ENCODE measurements at places on chromosomes 13 and 19. TPM values are rescaled to one million over a fixed set of nuclear protein-coding genes. Genes with fewer than 3 reads are reported as not detected.
A peak's percentile ranks its signal among the peaks of the same experiment; 100 is the strongest.

TMEM221 gene
- polyA plus RNA-seq, result 0.06 TPM

DNA sequence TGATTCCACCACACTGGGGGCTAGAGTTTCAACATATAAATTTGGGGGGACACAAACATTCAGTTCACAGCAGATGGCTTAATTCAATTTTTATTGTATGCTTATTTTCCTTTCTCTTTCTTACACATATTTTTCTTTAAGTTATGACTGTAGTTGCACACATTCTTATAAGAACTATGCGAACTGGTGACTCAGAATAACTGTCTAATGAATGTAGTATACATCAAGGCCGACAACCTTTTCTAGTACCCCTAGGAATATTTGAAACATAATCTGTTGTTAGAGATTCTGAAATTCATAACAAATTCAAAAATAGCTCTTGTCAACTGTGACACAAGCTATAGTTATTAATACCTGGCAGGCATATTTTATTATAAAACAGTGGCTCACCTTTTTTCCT, 695.6 kb downstream of the PCDH9 start:
- DNase-seq, result peak; percentile 80

GRCh38 chr19:15280048-15280725, 47.9 kb upstream of the EPHX3 start:
- peak; percentile 71 for DNase-seq

GRCh38 chr13:93098972-93099371, 127.6 kb upstream of the GPC6 start:
- no peak for DNase-seq

C1QTNF9 gene
- 0.22 TPM for polyA plus RNA-seq

GRCh38 chr19:35898499-35898809, 1.9 kb downstream of the NFKBID start:
- DNase-seq, result no peak

CD79A gene
- 0.19 TPM for polyA plus RNA-seq

C19orf73 gene
- 1.2 TPM for polyA plus RNA-seq

LRG1 gene
- polyA plus RNA-seq, result not detected

GRCh38 chr13:98226496-98226895, 49.4 kb upstream of the RNF113B start:
- no peak for DNase-seq

DNA sequence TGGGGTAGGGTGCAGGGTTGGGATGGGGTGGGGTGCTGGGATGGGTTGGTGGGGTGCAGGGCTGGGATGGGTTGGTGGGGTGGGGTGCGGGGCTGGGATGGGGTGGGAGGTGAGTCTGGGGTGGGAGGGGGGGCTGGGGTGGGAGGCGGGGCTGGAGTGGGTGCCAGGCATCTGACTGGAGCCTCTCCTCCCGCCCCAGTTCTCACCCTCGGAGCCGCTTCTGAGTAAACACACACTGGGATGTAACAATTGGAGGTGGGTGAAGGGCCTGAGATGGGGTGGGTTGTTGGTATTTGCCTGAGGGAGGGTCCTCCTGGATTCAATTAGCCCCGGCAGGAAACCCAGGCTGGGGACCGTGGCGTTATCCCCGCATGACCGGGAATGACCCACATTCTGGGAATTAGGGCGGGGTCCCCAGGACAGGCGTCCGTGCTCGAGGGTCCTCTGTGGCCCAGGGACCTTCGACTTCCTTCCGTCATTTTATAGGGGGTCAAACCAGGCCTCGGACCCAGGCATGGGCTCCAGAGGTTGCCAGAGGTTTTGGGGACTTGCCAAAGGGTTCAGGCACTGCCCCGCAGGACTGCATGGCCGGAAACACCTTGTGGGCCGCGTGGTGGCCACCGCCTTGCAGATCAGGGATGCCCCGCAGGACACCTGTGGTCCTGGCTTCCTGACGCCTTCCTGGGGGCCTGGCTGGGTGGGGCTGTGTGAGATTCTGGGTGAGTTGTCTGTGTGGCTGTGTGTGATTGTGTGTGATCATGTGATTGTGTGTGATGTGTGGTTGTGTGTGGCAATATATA, 1.4 kb downstream of the TMPRSS9 start:
- no peak for DNase-seq

DNA sequence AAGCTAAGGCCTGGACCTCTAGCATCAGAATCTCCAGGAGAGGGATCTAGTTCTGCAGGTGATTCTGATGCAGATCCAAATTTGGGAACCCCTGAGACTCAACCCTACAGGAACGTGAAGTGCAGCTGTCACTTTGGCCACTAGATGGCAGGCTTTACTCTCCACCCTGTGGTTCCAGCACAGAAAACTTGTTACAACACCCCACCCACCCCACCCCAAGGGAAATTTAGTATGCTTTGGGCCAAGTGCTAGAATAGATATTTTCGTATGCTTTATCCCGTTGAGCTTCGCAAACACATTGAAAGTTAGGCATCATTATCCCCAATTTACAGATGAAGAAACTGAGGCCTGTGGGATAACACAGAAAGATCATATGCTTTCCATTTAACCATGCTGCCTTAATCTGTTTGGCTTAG, 232.0 kb downstream of the B3GLCT start:
- peak; percentile 28 for DNase-seq

GRK1 gene
- not detected for polyA plus RNA-seq

DNA sequence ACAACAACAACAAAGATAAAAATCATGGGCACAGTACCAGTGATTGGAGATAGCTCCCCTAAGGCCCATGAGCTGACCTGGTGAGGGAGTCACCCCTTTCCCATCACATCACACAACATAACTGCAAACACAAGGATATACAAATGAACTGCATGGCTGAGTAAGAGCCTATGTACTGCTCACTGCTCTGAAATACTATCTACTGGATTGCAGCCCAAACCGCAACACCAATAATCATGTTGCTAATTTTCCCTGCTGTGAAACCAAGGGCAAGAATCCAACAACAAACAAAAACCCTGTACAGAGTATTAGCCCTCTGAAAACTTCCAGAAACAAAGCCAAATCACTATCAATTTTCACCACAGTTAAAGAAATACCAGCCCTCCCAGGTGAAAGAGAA, 1893.2 kb downstream of the PCDH9 start:
- DNase-seq, result peak; percentile 84

GRCh38 chr13:97851269-97851668, 102.2 kb upstream of the IPO5 start:
- no peak for DNase-seq

WDR87 gene
- not detected for polyA plus RNA-seq

- peak; percentile 36 for DNase-seq
These were observed 3.1 kb downstream of the FGF9 start for GRCh38 chr13:21673789-21674489.

APLP1 gene
- 44.3 TPM for polyA plus RNA-seq

- no peak for DNase-seq
These were observed 36.6 kb downstream of the USP12 start for GRCh38 chr13:27135023-27135422.

LILRA2 gene
- polyA plus RNA-seq, result not detected

LRRC8E gene
- 6.9 TPM for polyA plus RNA-seq
